Esophagus squamous epithelium (tissue), 5 donors: ENCODE measurements at places on chromosomes 4 and X. TPM values are rescaled to one million over a fixed set of nuclear protein-coding genes. Genes with fewer than 3 reads are reported as not detected.
A peak's percentile ranks its signal among the peaks of the same experiment; 100 is the strongest.

Gene RBM47
- 94.6 TPM for total RNA-seq

Gene RENBP
- 3.1 TPM for total RNA-seq

Gene GALNT7
- total RNA-seq, result 25.7 TPM

Gene SLC26A1
- total RNA-seq, result not detected

Gene CORIN
- total RNA-seq, result 0.38 TPM

Gene ARHGAP36
- not detected for total RNA-seq

Gene CYTL1
- total RNA-seq, result 1.0 TPM

Gene ABHD18
- total RNA-seq, result 4.3 TPM

Gene CYBB
- 22.1 TPM for total RNA-seq

GRCh38 chr4:22997358-22998224 is 304.9 kb downstream of the GBA3 start:
- no peak for DNase-seq
- H3K27ac ChIP-seq, result no peak overlapping the region

DNA sequence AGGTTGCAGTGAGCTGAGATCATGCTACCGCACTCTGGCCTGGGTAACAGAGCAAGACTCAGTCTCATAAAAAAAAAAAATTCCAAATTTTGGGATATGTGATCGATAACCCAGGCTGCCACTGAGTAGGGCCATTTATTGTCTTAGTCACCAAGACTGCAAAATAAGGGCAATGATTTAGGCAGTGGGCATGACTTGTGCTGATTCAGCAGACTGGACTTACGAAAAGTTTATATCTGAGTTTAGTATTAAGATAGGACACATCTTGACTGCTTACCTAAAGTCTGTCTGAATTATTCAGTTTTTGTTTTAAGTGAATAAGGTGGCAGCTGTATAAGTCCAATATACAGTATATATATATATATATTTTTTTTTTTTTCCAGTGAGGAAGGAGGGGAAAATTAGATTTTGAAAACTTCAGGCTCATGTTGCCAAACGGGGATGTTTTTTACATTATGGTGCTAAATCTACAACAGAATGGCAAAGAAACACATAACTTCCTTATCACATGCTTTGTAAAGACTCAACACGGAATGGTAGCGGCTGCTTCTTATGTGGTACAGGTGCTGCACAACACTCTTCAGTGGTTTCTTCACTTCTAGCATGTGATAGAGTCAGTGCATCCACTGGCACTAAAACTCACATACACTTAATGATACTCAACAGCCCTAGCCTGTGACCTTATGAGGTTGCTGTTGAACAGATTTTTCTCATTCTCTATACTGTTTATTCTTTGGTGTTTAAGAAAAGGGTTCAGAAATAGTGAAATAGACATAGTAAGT is 6.5 kb downstream of the TEX13D start:
- H3K4me3 ChIP-seq, result no peak overlapping the region
- H3K27ac ChIP-seq, result no peak overlapping the region
- H3K27me3 ChIP-seq, result no peaks in the 10 kb centered on the region
- no peaks in the 10 kb centered on the region for H3K4me1 ChIP-seq
- H3K36me3 ChIP-seq, result no peaks in the 10 kb centered on the region
- no peak for DNase-seq

- H3K27ac ChIP-seq, result peak overlapping the region; percentile 24
- H3K4me1 ChIP-seq, result peaks cover 8% of the 10 kb centered on the region
Measured at GRCh38 chrX:23898412-23898959, 9.3 kb downstream of the APOO start.

DNA sequence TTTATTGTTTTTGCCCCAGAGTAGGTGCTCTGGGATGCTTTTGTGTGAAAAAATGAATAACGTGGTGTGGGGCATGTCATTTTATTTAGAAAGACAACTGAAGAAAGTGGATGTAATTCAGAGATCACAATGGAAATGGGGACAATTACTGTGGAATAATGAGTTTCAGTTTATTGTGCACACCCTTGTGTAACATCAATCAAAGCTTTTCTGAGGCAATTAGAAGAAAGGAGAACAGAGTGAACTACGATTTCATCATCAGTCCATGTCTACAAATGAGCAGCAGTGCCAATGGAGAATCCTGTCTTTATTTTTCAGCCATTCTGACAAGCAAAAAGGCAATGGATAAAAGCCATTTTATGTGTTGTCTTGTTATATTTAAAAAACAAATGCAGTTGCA is 339.2 kb downstream of the TMA16 start:
- no peak overlapping the region for H3K27ac ChIP-seq
- no peak for DNase-seq
- H3K36me3 ChIP-seq, result no peaks in the 10 kb centered on the region
- no peaks in the 10 kb centered on the region for H3K4me1 ChIP-seq
- H3K27me3 ChIP-seq, result no peaks in the 10 kb centered on the region
- H3K4me3 ChIP-seq, result no peak overlapping the region

- no peaks in the 10 kb centered on the region for H3K36me3 ChIP-seq
- no peak overlapping the region for H3K27ac ChIP-seq
- H3K27me3 ChIP-seq, result no peaks in the 10 kb centered on the region
- H3K4me3 ChIP-seq, result no peak overlapping the region
- no peak for DNase-seq
- peaks cover 21% of the 10 kb centered on the region for H3K4me1 ChIP-seq
Measured at GRCh38 chrX:77444075-77444474, 3.1 kb upstream of the FGF16 start.

DNA sequence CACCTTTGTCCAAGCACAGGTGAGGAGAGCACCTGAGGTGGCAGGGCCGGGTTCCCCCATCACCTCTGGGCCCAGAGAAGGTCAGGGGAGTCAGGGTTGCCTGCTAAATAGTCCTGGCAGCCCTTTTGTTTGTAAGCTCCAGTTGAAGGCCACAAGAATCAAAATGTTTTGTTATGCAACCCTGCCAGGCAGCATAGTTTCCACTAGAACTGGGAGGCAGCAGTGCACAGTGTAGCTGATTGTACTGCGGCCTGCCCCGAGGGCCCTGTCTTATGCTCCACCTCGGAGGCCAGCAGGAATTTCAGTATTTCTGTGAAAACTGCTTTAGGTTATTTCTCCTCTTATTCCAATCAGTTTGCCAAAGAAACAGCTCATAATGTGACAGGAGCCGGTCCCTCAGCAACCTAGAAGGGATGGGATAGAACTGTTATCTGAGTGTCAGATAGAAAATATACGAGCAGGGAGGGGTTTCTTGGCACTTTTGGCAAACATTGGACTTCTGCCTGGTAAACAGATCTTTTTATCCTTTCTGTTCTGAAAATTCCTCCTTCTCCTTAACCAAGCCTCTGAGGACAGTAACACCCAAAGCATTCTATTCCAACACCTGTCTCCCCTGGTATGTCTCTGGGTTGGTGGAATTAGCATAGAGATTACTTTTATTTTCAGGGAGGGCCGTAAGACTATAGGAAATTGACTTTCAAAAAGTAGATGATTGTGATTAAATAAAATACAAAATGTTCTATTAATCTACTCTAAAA is 93.6 kb downstream of the LNX1 start:
- DNase-seq, result no peak
- no peaks in the 10 kb centered on the region for H3K36me3 ChIP-seq
- H3K27ac ChIP-seq, result no peak overlapping the region

- no peaks in the 10 kb centered on the region for H3K27me3 ChIP-seq
- DNase-seq, result no peak
- H3K4me3 ChIP-seq, result no peak overlapping the region
- H3K36me3 ChIP-seq, result no peaks in the 10 kb centered on the region
Measured at GRCh38 chr4:56480691-56481090, 13.3 kb downstream of the SRP72 start.

GRCh38 chr4:21134994-21135393 is 434.7 kb downstream of the PACRGL start:
- DNase-seq, result no peak
- no peak overlapping the region for H3K27ac ChIP-seq
- H3K4me3 ChIP-seq, result no peak overlapping the region

GRCh38 chr4:73662709-73663546 is 42.7 kb upstream of the RASSF6 start:
- no peak for DNase-seq
- no peaks in the 10 kb centered on the region for H3K36me3 ChIP-seq
- H3K27ac ChIP-seq, result no peak overlapping the region
- no peaks in the 10 kb centered on the region for H3K27me3 ChIP-seq
- H3K4me3 ChIP-seq, result no peak overlapping the region

DNA sequence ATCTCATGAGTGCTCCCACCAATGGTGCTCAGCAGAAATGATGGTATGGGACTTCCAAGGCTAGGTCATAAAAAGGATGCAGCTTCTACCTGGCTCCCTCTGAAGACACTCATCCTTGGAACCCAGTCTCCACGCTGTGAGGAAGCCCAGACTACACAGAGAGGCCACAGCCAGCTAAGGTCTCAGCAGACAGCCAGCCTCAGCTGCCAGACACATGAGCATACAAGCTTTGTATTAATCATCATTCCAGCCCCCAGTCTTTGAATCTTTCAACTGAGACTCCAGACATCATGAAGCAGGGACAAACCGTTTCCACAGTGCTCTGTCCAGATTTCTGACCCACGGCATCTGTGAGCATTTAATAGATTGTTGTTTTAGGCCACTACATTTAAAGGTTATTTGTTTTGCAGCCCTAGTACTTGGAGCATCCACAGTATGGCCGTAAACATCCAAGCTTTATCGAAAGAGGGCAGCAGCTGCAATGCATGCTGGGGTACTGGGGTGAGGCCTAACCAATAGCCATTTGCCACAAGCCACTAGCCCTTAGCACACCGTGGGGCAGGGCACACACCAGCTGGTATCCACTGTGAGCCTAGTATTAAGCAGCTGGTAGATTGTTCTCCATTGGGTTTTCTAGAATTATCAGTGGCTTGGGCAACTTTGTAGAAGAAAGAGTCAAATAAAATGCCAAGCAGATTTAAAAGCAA is 449.1 kb downstream of the BCOR start:
- no peaks in the 10 kb centered on the region for H3K27me3 ChIP-seq
- no peak overlapping the region for H3K27ac ChIP-seq
- H3K4me1 ChIP-seq, result no peaks in the 10 kb centered on the region
- no peaks in the 10 kb centered on the region for H3K36me3 ChIP-seq
- no peak overlapping the region for H3K4me3 ChIP-seq

- no peaks in the 10 kb centered on the region for H3K27me3 ChIP-seq
- H3K4me3 ChIP-seq, result no peak overlapping the region
- peaks cover 19% of the 10 kb centered on the region for H3K4me1 ChIP-seq
- no peak for DNase-seq
- no peaks in the 10 kb centered on the region for H3K36me3 ChIP-seq
- H3K27ac ChIP-seq, result no peak overlapping the region
Measured at GRCh38 chr4:3760841-3761240, 5.3 kb upstream of the ADRA2C start.

DNA sequence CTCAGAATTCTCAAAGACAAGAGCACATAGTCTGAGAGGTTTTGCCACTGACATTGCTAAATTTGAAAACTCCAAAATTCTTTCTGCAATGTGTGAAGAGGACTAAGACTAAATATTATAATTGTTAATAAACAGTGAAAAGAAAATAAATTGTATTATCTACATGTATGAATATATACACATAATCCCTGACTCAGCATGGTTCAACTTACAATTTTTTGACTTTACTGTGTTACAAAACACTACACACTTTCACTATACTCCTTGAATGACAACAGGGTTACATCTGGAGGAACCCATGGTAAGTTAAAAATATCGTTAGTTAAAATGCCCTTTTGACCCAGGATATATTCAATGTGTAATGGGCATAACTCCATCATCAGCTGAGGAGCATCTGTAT is 2017.2 kb upstream of the TENM3 start:
- H3K4me3 ChIP-seq, result no peak overlapping the region
- H3K4me1 ChIP-seq, result no peaks in the 10 kb centered on the region
- no peaks in the 10 kb centered on the region for H3K36me3 ChIP-seq
- H3K27me3 ChIP-seq, result no peaks in the 10 kb centered on the region

DNA sequence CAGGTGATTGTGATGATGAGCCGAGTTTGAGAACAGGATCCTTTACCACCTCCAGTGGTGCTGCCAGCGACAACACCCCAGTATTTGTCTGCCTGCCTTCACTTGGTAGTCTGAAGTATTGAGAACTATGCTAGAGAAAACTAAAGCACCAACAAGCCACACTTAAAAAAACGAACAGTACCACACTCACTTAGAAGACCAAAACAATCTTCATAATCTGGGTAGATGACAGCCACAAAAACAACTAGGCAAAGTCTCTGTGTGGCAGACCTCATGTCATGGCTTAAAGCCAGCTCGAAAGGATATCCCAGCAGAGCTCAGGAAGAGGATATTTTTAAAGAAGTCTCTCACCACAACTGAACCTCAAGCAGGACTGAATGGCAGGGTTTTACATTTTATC is 236.0 kb downstream of the GPC3 start:
- DNase-seq, result no peak
- H3K36me3 ChIP-seq, result no peaks in the 10 kb centered on the region
- H3K27me3 ChIP-seq, result no peaks in the 10 kb centered on the region
- H3K27ac ChIP-seq, result no peak overlapping the region
